ENCODE measurements at places on chromosomes 13 and 19.

GRCh38 chr13:58085274-58085673 is 453.7 kb downstream of the PCDH17 start:
- peak; percentile 32 for DNase-seq

DNA sequence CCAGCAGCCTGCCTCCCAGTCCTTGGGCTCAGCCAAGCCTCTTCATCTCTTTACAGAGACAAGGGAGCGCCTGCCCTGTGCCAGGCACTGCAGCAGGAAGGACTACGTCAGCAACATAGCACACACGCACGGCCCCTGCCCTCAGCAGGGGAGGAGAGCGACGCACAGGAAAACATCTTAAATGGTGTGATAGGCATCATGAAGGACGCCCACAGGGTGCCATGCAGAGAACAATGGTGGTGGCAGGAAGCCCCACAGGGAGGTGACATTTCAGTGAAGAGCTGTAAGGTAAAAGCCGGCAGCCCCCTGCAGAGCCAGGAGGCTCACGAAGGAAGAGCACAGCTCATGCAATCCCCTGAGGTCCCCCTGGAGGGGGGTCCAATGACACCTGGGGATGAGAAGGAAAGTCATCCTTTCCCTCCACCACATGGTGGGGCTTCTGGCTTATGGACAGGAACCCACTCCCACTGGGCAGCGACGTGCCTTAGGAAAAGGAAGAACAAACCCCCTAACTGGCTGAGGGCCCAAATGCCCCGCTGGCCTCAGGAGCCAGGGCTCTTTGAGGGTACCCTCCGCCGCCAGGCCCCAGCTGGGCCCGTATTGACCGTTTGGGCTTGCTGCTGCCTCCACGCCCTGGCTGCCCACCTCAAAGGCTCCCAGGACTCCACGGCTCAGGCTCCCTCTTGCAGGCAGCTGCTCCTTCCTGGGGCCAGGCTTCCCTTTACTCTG is 37.3 kb upstream of the C13orf42 start:
- DNase-seq: no peak

- no peak for DNase-seq
These were observed 19.4 kb downstream of the PLVAP start for GRCh38 chr19:17357724-17358123.

DNA sequence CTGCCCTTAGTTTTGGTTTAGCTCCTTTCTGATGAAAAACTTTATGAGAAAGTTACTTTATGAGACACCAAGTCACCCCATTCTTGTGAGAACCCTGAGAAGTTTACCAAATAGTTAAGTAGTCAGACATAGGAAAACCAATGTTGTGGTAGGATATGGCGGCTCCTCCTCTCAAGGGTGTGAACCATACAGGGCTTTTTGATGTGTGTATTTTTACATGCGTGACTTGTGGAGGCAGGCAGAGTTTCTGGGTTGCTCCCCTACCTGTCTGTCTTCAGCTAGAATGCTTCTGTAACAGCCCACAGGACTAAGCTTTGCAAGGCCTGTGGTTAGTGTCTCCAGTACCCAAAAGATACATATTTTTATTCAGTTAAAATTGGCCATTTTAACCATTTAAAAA is 18.3 kb downstream of the UBAC2 start:
- no peak for DNase-seq

- no peak for DNase-seq
These were observed 1194.4 kb downstream of the SLITRK1 start for GRCh38 chr13:82687884-82688283.

DNA sequence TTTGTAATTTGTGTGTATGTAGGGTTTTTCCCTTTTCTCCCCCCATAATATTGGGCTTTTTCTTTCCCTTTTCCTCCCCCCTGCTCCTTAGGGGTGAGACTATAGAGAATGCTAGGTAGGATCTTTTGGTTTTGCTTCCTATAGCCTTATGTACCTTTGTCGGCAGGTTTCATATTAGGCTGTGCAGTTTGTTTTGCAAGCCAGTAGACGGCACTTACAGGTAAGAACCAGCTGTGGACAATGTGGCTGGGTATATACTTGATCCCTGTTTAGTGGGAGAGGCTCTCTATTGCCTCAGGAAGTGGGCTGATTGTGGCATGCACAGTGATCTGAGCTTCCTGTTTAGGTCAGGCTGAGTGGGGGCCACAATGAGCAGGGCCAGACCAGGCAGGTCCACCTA is 359.2 kb upstream of the OBI1 start:
- DNase-seq: no peak

DNA sequence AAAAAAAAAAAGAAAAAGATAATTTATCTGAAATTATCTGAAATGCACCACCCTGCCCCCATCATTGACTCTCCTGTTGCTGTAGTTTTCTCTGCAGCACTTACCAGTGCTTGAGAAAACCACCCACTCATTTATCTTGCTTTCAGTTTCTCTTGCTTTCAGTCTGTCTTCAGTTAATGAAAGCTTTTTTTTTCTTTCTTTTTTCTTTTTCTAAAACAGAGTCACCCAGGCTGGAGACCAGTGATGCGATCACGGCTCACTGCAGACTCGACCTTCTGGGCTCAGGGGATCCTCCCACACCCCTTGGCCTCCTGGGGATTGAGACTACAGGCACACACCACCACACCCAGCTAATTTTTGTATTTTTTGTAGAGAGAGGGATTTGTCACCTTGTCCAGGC is 4.3 kb upstream of the ACP5 start:
- peak; percentile 36 for DNase-seq

- DNase-seq: no peak
These were observed 660.9 kb downstream of the LIG4 start for GRCh38 chr13:107554460-107554859.
